ENCODE measurements at places on chromosomes 11 and 22.

- no peak for DNase-seq
Observed at GRCh38 chr11:96185220-96185768, 157.7 kb downstream of the MAML2 start.

DNA sequence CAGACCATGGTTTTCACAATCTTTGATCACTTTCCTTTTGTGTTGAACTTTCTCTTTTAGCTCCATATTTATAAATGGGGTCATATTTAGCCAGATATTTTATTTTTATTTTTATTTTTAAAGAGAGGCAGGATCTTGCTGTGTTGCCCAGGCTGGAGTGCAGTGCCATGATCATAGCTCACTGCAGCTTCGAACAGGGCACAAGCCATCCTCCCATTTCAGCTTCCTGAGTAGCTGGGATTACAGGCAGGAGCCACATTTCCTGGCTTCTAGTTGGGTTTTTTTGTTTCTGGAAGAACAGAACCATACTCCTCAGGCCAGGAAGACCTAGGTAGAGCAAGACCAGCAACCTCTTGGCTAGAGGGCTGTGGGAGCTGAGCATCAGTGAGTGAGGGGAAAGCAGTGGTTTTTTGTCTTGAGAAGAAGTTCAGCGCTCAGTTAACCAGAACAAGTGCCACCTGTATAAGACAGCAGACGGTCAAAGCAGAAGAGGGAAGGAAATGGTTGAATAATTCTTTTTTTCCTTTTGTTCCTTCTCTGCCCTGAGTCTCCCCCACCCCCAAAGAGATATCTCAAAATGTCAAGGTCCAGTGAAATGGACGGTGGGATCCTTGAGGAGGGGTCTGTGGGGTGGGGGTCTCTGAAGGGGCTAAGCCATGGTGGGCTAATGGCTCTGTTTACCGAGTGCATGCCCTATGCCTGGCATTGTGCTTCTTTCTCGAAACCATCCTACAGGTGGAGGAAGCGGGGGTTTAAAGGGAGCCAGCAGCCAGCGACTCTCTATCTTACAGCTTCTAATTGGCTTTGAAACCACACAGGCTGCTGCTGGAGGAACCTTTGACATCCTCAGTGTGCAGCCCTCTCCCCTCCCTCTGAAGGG is 63.0 kb downstream of the PTPRJ start:
- no peak for DNase-seq

DNA sequence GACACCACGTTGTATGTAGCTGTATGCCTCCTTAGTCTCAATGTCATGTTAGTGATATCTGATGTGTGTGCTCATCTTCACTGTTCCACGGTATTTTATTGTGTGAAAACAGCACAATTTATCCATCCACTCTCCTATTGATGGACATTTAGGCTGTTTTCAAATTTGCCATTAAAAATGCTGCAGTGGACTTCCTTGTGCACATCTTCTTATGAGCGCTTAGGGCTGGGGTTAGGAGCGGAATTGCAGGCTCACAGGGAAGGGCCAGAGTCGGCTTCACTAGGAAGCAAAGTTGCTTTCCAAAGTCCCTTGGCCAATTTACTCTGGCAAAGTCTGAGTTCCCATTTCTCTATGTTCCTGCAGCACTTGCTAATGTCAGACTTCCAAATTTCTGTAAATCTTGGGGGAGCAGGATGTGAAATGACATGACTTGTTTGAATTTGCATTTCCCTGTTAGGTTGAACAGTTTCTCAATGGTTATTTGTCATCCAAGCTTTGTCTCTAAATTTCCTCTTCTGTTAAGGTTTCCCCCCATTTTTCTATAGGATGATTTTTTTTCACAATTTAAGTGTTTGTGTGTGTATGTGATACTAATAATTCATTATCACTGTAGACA is 75.4 kb downstream of the MYEOV start:
- DNase-seq: no peak

DNA sequence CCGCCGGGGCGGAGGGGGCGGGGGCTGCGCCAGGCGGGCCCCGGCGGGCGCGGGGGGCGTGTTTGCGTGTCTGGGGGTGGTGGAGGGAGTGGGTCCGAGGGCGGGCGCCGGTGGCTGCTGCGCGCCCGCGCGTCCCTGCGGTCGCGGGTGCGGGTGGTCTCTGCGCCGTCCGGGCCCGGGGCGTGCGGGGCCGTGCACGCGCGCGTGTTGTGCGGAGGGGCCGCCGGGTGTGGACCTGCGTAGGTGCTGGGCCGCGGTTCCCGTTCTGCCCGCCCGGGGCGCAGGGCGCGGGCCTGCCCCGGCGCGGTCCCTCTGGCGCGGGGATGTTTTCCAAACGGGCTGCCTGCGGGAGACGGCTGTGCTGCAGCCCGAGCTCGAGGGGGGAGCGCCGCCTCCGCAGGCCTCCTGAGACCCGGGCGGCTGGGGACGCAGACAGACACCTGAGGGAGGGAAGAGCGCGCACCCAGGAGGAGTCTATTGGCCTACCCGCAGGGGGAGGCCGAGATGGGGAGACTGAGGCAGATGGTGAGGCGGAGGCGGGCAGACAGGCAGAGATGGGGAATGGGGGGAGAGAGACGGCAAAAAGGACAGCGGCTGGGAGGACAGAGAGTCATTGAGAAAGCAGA is 442 bp downstream of the PELI3 start:
- peak; percentile 27 for DNase-seq

DNA sequence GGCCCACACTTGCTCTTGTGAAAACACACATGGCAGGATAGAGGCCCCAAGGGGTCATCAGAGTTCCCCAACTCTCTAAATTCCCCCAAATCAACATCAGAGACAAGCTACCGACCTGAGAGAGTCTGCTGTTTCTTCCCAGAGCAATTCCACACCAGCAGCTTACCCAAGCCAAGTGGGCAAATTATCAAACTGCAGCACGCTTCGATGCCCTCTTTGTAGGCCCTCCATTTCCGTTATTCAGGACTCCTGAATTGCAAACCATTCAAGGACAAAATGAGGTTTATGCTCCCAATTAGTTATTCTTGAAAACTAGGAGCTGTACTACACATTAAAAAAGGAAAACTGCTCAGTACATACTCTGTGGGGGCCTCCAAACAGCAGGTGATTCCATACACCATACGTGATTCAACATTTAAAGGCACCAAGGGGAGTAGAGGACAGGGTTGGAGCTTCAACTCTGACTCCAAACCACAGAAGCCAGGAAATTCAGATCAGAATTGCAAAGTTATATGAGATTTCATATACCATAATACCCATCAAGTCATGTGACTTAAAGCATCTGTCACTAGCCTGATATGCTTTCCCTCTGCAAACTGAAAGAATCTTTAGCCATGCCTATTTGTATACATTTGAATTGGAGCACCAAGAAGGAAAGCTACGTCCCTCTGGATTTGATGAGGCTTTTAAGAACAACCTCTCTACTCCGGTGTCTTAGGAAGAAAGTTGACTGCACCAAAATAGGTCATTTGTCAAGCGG is 234.8 kb downstream of the CADM1 start:
- peak; percentile 20 for DNase-seq

GRCh38 chr22:38148245-38148644 is 33.4 kb downstream of the PLA2G6 start:
- DNase-seq: no peak

GRCh38 chr22:19666673-19667593 is 47.4 kb upstream of the SEPTIN5 start:
- DNase-seq: no peak

DNA sequence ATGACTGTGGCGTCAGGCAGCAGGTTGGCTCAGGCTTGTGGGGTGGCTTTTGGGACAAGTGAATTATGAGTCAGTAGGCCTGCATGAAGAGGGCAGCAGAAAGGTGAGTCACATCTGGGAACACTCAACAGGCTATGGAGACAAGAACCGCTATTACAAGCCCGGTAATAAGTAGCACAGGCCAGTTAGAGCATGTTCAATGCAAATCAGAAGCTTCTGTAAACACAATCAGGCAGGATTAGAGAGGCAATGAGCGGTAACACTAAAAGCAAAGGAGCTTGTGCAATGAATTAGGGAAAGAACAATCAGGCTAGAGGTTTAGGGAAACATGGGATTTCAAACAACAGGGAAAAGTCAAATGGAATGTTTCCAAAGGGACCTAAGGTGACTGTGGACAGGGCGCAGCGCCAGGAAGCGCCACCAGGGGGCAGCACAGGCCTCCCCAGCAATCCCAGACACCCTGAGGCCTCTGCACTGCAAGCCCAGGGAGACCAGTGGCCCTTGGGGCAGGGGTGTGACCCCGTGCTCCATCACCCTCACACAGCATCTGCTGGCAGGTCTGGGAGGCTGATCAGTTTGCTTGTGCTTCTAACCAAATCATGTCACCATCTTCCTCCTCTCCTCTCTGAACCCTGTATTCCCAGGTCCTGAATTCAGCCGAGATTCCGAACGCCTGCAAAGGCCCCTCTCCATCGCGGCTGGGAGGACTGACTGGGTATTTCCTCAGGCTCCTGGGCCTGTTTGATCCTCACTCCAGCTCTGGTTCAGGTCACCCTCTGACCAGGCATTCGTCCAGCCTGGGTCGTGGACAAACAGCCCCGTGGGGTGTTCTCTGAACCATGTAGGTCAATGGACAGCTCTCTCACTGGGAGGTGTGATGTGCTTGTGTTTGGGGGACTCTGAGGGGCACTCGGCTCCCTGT is 50.0 kb downstream of the C11orf58 start:
- peak; percentile 79 for DNase-seq

DNA sequence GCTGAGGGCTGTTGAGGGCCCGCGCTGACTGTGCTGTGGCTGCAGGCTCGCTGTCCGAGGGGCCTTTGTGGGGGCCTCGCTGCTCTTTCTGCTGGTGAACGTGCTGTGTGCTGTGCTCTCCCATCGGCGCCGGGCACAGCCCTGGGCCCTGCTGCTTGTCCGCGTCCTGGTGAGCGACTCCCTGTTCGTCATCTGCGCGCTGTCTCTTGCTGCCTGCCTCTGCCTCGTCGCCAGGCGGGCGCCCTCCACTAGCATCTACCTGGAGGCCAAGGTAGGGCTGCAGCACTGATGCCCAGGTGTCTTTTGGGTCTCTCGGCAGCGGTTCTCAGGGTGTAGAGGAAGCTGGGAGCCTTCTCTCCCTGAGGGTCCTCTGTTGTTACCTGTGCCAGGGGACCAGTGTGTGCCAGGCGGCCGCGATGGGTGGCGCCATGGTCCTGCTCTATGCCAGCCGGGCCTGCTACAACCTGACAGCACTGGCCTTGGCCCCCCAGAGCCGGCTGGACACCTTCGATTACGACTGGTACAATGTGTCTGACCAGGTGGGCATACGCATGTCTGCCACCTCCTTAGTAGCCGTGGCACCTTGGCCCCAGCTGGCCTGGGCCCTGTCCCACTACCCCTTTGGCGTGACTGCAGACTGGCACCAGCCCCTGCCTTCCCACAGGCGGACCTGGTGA is 2.2 kb downstream of the GPR137 start:
- no peak for DNase-seq

GRCh38 chr22:32536352-32536751 is 61.7 kb downstream of the FBXO7 start:
- no peak for DNase-seq

DNA sequence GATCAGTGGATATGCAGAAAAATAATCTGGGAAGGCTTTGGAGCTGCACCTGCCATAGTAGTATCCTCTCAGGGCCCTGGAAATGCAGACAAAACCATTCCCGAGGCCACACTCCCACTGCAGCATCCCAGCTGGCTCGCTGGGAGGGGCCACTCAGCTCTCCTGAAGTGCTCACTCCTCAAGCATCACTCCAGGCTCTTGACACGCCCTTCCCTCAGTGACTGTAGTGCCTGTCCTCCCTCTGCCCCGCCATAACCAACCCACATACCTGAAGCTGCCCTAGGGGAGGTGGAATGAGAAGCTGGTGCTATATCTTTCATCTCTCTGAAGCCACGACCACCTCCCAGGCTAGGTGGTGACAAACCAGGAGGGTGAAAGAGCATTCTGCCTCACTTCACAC is 4.8 kb downstream of the DSCAML1 start:
- DNase-seq: peak; percentile 53

DNA sequence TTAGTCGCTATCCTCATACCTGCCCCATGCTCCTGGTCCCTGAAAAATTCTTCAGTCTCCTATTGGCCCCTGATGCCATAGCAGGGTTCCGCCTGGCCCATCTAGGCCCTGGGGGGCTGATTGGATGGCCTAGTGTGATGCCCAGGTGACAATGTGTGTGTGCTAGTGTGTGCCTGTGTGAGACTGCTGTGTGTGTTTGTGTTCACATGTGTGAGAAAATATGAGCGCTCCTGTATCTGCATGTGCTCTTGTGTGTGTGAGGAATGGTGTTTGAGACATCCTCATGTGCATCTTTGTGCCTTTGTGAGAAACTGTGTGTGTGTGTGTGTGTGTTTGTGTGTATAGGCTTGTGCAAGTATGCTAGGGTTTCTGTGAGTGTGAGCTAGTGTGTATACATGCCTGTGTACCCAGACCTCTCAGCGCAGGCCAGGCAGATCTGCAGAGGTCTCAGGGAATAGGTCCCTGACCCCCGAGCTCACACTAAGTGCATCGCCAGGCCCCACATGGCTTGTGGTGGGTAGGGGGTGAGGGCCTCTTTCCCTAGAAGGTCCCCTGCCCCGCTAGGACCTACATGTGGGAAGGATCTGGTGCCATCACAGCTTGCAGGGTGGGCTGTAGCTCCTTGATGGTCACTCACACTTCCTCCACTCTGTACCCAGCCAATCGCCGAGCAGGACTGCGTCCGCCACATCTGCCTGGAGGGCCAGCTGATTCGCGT is 64.6 kb downstream of the OTOG start:
- DNase-seq: no peak

- no peak for DNase-seq
Observed at GRCh38 chr11:22432291-22433093, 94.3 kb downstream of the SLC17A6 start.

GRCh38 chr22:36540867-36541642 is 12.1 kb upstream of the EIF3D start:
- DNase-seq: no peak

All from thyroid gland (tissue), 4 donors.